WTC11 (cell line): ENCODE measurements at places on chromosomes 2 and 18. TPM values are rescaled to one million over a fixed set of nuclear protein-coding genes. Genes with fewer than 3 reads are reported as not detected.

Gene SERPINB11
- not detected in 3 replicates for total RNA-seq

Gene CYRIA
- 6.2 to 8.3 TPM (median 7.1 TPM) in 3 replicates for total RNA-seq

Gene GPR45
- total RNA-seq = 0.21 TPM in 1 of 3 replicates, not detected in the others

Gene GNLY
- total RNA-seq = 0.44 TPM in 1 of 3 replicates, not detected in the others

Gene SMYD1
- not detected in 3 replicates for total RNA-seq

Gene LCT
- 0.02 TPM in 1 of 3 replicates, not detected in the others for total RNA-seq

Gene MSGN1
- total RNA-seq = not detected in 3 replicates
